ENCODE measurements at places on chromosomes 6 and 20.
A peak's percentile ranks its signal among the peaks of the same experiment; 100 is the strongest.

DNA sequence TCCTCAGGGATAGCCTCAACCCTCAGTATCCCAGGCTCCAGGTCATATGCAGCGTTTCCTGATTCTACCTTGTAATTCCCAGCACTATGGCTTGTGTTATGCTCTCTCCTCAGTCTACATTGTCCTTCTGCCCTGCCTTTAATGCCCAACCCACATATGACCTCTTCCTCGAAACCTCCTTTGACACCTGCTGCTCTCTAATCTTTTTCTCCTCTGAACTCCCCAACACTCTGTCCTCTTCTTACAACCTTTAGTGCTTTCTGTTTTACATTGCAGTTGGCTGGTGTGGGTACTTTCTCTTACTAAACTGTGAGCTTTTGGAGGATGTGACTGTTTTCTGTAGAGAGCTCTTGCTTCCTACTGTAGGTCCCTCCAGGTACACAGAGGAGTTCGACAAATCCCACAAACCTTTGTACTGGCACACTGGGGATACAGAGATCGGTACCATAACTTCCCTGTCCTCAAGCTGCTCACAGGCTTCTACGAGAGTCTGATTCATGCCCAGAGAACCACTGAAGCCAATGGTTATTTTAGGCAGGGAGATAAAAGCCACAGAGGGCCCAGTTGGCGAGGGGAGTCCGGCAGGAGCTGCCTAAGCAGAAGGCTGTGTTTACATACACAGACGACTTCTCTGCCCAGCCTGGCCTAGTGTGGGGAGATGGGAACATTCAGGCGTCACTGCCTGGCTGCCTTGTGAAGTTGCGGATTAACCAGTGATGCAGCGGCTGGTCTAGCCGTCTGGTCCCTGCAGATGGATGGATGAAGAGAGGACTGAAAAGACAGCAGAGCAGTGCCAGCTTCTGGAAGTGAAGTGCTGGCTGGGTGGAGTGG is 8.4 kb upstream of the EPB41L1 start:
- peaks cover 45% of the 10 kb centered on the region for H3K4me1 ChIP-seq
- no peak overlapping the region for H3K27ac ChIP-seq

GRCh38 chr20:3874194-3874844 is 14.9 kb upstream of the PANK2 start:
- peaks cover 32% of the 10 kb centered on the region for H3K4me1 ChIP-seq
- no peak overlapping the region for H3K27ac ChIP-seq
- DNase-seq: no peak
- H3K27me3 ChIP-seq: no peaks in the 10 kb centered on the region
- H3K36me3 ChIP-seq: peaks cover 8% of the 10 kb centered on the region
- H3K4me3 ChIP-seq: no peak overlapping the region

DNA sequence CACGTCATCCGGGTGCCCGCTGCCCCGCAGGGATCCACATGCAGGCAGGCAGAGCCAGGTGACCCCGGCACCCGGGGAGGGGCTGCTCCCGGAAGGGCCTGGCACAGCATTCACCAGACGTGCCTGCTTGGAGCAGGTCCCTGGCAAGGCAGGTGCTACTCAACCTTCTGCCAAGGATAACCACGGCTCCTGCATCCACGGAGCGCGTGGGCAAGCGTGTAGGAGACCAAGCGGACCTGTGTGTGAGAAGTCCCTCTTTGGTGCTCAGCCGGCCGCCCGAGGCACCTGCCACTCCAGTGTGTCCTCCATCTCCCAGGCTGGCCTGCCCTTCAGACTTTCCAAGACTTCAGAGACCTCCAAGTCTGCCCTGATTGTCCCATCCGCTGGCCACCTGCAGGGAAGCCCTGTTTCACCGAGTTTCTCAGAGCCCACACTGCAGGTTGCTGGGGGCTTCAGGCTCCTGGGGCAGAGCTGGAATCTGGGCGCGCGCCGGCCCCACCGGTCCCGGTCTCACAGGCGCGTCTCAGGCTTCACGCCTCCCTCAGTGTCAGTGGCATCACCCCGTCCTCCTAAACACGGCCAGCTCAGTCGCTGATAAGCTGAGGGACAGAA is 124.3 kb downstream of the DLL1 start:
- H3K27ac ChIP-seq: no peak overlapping the region
- peak; percentile 81 for DNase-seq
- peaks cover 9% of the 10 kb centered on the region for H3K4me1 ChIP-seq

GRCh38 chr6:75412969-75413662 is 80.5 kb downstream of the FILIP1 start:
- H3K4me3 ChIP-seq: no peak overlapping the region
- H3K27me3 ChIP-seq: no peaks in the 10 kb centered on the region
- H3K27ac ChIP-seq: no peak overlapping the region

GRCh38 chr6:65072500-65072899 is 634.5 kb downstream of the EYS start:
- peaks cover 14% of the 10 kb centered on the region for H3K27me3 ChIP-seq
- no peaks in the 10 kb centered on the region for H3K4me1 ChIP-seq
- no peaks in the 10 kb centered on the region for H3K36me3 ChIP-seq
- no peak overlapping the region for H3K4me3 ChIP-seq
- DNase-seq: no peak

GRCh38 chr20:53575481-53576194 is 18.0 kb downstream of the ZNF217 start:
- DNase-seq: no peak
- no peaks in the 10 kb centered on the region for H3K27me3 ChIP-seq
- H3K4me1 ChIP-seq: peaks cover 23% of the 10 kb centered on the region

GRCh38 chr6:134921721-134922261 is 28.1 kb downstream of the ALDH8A1 start:
- H3K27ac ChIP-seq: no peak overlapping the region
- no peak for DNase-seq
- peaks cover 5% of the 10 kb centered on the region for H3K4me1 ChIP-seq
- H3K4me3 ChIP-seq: no peak overlapping the region
